Heart right ventricle (tissue), 16 donors: ENCODE measurements at places on chromosomes 4 and X.

DNA sequence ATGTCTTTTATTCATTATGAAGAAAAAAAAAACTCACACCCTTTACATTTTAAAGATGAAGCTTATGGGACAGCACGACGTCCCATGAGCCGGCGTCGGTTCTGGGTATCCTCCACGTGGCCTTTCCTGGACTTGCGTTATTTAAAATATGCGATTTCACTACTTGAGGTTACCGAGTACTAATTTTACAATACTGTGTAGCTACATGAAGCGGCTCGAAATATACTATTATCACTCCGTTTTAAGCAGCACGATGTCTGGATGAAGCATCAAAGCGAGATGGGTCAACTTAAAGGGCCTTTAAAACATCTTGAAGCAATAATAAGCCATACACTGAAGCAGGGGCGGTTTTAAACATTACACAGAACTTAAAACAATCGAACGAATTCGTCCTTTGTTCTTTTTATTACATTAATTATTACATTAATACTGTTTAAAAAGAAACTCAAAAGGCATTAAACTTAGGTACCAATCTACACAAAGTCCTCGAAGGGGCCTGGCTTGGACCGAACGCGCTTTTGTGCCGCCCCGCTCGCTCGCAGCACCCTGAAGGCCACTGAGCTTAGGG, 1.4 kb upstream of the KLF3 start:
- DNase-seq = no peak

DNA sequence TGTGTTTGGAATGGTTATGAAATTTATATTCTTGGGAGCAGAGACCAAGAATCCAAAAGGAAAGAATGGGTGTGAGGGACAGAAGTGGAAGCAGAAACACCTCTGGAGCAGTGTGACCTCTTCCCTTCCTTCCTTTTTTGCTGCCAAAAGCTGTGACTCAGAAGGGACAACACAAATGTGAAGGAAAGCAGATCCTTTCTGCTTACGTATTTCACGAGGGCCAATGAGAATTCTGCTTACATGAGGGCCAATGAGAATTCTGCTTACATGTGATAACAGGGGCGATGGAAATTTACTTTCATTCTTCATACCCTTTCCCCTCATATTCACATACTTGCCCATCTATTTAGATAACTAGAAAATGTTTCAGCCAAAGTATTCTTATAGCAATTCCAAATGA, 404.6 kb downstream of the PRDM5 start:
- DNase-seq = no peak

DNA sequence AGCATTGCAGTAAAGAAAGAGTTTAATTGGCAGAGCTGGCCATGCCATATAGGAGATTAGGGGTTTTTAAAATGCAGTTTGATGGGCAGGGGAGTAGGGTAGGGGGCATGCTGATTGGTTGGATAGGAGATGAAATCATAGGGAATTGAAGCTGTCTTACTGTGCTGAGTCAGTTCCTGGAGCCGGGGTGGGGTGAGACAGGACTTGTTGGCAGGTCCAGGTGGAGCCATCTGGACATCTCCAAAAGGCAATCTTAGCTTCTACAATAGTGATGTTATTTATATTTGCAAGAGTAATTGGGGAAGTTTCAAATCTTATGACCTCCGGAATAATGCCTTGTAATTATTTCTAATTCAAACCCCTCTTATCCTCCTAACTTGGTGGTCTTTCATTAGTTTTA, 32.4 kb upstream of the PGM2 start:
- DNase-seq = no peak

DNA sequence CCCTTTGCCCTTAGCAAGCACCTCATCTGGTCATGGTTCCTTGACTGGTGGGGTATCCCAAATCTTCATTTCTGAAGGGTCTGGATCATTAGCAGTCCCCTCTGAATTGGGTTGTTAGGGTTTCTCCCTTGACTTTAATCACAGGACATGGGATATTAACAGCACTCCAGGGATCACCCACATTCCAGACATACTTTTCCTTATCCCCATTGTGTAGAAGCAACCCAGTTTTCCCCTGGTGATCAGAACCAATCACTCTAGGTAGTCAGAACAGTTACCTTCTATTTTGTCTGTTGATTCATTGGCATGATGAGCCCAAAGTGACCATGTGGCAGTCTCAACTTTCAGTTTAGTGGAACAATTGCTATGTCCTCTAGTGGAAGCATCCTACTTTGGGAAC, 29.1 kb upstream of the GRSF1 start:
- DNase-seq = no peak

DNA sequence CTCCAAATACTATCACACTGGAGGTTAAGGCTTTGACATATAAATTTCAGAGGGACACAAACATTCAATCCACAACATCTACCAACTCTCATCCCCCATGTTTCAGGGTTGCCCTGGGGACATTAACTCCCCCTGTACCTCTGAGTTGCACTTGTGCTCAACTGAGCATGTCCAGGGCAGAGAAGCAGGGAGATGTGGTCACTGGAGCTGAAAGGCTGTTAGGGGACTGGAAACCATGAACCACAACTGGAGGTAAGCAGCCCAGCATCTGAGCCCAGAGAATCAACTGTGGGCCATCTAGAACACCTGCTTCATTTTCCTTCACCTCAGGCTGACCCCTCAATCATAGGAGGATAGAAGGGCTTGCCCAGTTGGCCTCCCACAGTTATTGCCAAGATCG, 641.1 kb downstream of the MID1IP1 start:
- no peak for DNase-seq

GRCh38 chr4:3372933-3373465, 68.8 kb upstream of the HGFAC start:
- peak; percentile 60 for DNase-seq
